ENCODE measurements at places on chromosomes 3 and 15. TPM values are rescaled to one million over a fixed set of nuclear protein-coding genes. Genes with fewer than 3 reads are reported as not detected.

The BDH1 gene
- total RNA-seq: 2.9 TPM

The LMAN1L gene
- total RNA-seq: not detected

The CFAP92 gene
- not detected for total RNA-seq

The IMPG2 gene
- total RNA-seq: not detected

The ELP6 gene
- 28.1 TPM for total RNA-seq

Measured in A549 treated with AZD2906 at 1 μM for 4 hours (cell line).